ENCODE measurements at places on chromosomes 6 and 20. TPM values are rescaled to one million over a fixed set of nuclear protein-coding genes. Genes with fewer than 3 reads are reported as not detected.

DNA sequence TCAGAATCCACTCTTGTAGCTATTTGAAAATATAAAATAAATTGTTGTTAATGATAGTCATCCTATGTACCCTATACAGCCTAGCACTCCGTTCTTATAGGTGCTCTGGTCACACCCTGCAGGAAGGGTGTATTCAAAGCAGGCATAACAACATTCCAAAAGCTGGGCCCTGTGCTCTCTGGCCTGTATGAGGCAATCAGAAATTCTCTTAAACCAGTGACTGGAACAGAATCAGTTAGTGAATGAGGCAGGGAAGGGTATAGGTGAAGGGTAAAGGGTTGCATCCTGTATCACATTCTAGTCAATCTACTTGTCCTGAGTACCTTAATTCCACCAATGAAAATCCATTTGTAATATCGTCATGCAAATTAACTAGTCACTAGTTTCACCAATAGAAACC is 154.5 kb upstream of the ZNF217 start:
- peak; percentile 95 for DNase-seq

- no peak for DNase-seq
Measured at GRCh38 chr6:5132731-5133130, 47.6 kb downstream of the PPP1R3G start.

DNA sequence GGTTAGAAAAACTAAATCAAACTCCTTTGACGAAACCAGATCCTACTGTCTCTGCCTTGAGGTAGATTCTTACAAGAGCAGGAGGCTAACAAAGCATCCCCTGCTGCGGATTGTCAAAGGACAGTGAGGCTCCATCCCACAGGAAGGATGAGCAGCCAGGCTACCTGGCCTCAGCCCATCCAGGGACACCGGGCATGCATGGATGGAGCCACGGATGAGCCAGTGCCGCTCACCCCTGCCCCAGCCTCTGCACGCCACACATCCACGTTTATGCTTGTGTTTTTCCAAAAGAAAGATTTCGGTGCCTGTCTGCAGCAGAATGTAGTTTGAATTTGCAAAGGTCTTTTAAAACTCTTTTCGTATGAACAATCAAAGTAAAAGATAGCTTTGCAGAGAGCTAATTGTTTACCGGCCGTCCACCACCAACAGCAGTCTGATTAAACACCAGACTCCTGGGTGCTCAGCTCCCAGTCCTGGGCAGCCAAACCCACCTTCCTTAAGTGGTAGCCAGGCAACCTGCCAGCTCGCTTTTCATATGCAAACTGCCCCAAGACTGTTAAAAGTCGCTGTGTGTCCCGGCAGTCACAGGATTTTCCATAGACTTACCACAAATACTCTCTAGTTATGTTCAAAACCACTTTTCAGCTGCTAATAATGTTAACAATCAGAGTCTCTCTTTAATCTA is 999 bp downstream of the THBS2 start:
- no peak for DNase-seq

Gene TRIM38
- 6.7 TPM for total RNA-seq

DNA sequence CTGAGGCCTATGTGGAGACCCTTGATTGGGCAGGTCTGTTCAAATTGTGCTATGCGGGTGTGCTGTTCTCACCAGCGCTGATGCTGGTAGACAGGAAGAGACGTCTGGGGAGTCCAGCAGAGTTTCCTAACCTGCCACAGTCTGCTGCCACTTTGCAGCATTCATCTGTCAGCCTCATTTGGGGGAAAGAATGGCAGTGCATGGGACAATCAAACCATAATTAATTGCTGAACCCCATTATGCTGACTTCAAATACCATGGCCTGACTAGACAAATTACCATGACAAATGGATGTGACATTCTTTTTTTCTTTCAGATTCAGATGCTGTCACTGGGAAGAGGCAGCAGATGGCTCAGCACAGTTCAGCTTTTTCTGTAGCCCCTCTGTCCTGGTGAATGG is 171.4 kb upstream of the SYNDIG1 start:
- DNase-seq: no peak

Gene ARMC2
- total RNA-seq: 0.17 TPM

DNA sequence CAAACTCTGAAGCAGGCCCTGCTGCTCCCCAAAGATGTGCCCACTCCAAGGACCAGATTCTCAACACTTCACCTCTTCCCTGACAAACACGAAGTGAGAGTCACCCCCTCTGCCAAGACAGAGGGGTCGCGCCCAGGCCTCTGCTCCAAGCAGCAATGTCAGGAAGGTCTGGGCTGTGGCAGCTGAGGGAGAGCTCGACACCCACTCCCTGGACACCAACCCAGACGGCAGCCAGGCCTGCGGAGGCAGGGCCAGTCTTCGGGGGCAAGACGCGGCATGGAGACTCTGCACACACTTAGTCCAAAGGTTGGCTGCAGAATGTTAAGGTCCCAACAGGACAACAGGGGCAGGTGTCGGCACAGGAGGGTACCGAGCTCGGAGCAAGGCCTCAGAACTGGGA is 144.2 kb downstream of the DLL1 start:
- no peak for DNase-seq

GRCh38 chr20:58568126-58568482 is 52.9 kb upstream of the APCDD1L start:
- DNase-seq: no peak

GRCh38 chr20:59584278-59584925 is 19.9 kb upstream of the PHACTR3 start:
- DNase-seq: no peak

Gene SLC2A10
- 7.9 TPM for total RNA-seq

Gene NNAT
- not detected for total RNA-seq

Gene PLCB1
- 2.5 TPM for total RNA-seq

DNA sequence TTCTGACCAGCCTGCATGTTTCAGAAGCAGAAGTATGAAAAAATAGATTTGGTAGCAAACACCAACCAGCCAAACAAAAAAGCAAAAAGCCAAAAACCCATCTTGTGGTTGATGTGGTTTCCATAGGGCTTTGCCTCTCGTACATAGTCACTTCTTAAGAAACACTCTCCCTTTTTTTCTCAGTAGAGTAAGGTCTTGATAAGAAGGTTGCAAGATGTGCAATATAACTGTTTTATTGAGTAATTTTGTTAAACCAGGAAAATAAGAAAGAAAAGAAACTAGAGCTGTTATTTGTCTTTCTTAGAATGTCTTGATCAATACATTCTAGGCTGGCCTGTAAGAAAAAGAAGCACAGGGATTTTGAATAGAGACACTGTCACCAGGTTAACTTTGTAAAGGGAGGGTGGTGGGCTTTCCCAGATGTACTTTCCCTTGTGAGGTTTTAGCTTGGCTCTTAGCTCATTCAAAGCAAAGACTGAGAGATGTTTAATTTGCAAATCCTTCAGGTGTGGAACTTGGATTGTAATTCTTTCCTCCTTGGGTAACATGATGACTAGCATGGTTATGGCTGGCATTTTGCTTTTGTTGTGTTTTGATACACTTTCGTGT is 49.7 kb downstream of the AKAP12 start:
- no peak for DNase-seq

- DNase-seq: no peak
Measured at GRCh38 chr6:20708367-20709124, 174.3 kb downstream of the CDKAL1 start.

GRCh38 chr20:10379761-10380160 is 54.3 kb downstream of the MKKS start:
- DNase-seq: no peak

Gene POU3F2
- 0.61 TPM for total RNA-seq

DNA sequence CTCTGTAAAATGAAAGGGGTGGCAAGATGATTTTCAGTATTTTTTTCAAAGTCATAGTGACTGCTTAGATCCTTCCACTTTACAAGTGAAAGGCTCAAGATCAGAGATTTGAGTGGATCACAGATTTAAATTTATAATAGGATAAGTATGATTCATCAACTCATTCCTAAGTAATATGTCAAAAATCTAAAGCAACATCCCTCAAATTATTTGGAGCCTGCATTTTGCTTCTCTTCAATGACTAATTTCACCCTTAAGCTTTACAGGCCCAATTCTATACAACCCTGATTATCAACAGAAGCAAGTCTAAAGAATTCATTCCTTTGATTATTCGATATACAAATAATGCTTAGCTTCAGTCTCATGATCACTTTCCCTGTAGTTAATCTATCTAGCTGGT is 93.9 kb upstream of the HEY2 start:
- no peak for DNase-seq

Gene HLA-DQA1
- total RNA-seq: not detected

DNA sequence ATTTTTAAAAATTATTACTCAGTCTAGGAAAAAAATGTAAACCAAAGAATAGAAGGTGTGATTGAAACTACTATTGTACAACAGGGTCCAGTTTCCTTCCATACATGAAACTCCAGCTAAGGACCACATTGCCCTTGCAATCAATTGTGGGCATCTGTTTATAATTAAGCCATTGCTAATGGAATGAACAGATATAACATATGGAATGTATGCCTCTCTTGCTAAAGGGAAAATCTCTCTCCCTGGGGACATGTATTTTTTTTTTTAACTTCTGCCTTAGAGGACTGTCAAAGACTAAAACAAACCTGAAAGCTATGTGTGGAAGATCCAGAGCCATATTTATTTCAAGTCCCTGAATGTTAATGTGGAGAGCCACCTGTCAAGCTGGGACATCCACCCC is 336.8 kb upstream of the MANEA start:
- no peak for DNase-seq

GRCh38 chr20:12916699-12917098 is 92.1 kb upstream of the SPTLC3 start:
- DNase-seq: peak; percentile 90

- DNase-seq: no peak
Measured at GRCh38 chr6:76861403-76861802, 601.9 kb downstream of the HTR1B start.

Gene TCP11
- 2.0 TPM for total RNA-seq

GRCh38 chr6:5866547-5867051 is 140.1 kb downstream of the NRN1 start:
- DNase-seq: peak; percentile 95

Gene OPRL1
- 0.38 TPM for total RNA-seq

DNA sequence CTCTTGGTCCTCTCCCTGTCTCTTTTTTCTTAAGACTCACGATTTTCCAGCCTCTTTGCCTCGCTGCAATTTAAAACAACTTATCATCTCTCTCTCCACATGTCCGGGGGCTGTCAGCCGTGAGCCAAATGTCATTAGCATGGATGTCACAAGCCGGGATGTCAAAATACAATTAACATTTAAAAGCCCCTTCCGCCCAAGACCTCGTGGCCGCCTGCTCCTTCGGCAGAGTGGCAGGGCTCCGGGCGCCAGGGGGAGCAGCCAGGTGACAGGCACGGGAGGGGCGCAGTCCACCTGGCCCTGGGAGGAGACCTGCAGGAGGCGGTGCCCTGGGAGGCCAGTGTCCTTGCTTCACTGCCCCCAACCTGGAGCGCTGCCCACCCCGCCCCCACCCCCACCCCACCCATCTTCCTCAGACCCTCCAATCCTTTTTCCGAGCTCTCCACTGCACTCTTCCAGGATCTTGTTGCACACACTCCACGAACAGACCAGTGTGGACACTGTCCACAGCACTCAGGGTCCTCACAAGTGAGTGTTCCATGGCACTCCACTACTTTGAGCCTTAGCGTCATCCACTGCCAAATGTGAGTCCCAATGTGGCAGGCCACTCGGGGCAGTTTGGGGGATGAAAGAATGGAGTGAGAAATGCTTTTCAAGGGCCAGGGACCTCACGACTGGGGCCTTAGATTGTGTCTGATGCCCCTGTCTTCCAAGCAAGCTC is 5.6 kb upstream of the GRM4 start:
- DNase-seq: no peak

Gene IRAK1BP1
- 2.1 TPM for total RNA-seq

- DNase-seq: no peak
Measured at GRCh38 chr6:148557796-148558321, 189.0 kb upstream of the UST start.
